HepG2 (cell line): ENCODE measurements at places on chromosomes 5 and 9.

DNA sequence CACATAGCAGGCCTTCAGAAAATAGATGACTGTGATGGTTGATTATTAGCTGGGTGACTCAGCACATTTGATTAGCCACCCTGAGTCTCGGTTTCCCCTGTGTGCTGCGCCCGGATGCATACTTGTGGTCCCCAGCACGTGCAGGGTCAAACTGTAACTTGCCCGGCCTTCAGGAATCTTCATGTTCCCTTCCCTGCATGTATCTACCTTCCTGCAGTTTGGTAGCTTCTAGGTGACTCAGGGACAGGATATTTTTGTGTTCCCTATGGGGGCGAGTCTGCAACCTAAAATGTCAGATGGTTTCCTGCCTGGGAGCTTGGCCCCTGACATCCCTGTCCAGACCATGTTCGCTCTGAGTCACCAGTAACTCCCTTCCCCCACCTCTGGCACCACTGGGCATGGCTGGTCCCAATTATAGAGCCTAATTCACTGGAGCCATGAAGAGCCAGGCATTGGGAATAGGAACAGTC, 13.2 kb downstream of the PTGS1 start:
- no peak overlapping the region for H3K4me3 ChIP-seq
- peaks cover 2% of the 10 kb centered on the region; the same call in 1 of the 2 replicates for H3K27me3 ChIP-seq
- no peak overlapping the region for H3K27ac ChIP-seq
- H3K4me1 ChIP-seq: no peaks in the 10 kb centered on the region

- H3K4me1 ChIP-seq: peaks cover 11% of the 10 kb centered on the region
- H3K27ac ChIP-seq: no peak overlapping the region
- no peak overlapping the region for H3K4me3 ChIP-seq
- DNase-seq: no peak
- H3K36me3 ChIP-seq: no peaks in the 10 kb centered on the region
Measured at GRCh38 chr5:110735556-110735955, 3.3 kb upstream of the SLC25A46 start.

GRCh38 chr5:87413343-87413645, 564 bp upstream of the CCNH start:
- no peak for DNase-seq
- peaks cover 19% of the 10 kb centered on the region for H3K4me1 ChIP-seq
- no peaks in the 10 kb centered on the region; the same call in 2 of the 3 replicates for H3K27me3 ChIP-seq
- peak overlapping the region; percentile 30 for H3K27ac ChIP-seq
- peak overlapping the region; percentile 98 for H3K4me3 ChIP-seq

DNA sequence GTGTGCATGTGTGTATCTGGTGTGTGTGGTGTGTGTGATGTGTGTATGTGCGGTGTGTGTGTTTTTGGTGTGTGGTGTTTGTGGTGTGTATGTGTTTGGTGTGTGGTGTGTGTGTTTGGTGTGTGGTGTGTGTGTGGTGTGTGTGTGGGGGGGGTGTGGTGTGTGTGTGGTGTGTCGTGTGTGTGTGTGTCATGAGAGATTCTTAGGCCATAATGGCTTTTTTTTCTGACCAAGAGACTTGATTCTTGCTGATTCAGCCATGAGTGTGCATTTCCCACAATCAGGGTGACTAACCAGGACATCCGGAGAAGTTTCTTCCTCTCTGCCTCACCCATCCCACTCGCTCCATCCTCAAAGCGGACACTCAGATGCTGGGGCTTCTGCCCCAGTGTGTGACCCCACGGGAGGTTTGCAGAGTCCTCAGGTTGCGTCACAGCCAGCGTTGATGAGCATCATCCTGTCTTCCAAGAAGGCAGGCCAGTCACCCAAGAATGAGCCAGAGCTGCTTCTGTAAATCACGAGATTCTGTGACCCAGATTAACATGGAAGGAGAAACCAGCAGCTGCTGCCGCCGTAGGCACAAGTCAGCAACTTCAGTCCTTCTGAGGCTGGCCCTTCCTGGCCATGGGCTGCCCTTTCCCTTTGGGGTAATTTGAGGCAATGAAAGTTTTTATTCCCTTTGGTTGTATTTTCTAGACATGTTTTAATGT, 12.5 kb upstream of the CTSL start:
- no peak overlapping the region for H3K27ac ChIP-seq
- DNase-seq: peak; percentile 62
- peaks cover 49% of the 10 kb centered on the region for H3K4me1 ChIP-seq
- peaks cover 3% of the 10 kb centered on the region; the same call in 1 of the 3 replicates for H3K27me3 ChIP-seq
- no peak overlapping the region for H3K4me3 ChIP-seq
